SHP77 treated with DMSO at 0.1 percent for 48 hours (cell line): ENCODE measurements at places on chromosomes 13 and 19.

- DNase-seq: no peak
Measured at GRCh38 chr13:113322043-113322461, 25.0 kb downstream of the LAMP1 start.

- DNase-seq: peak; percentile 13
Measured at GRCh38 chr13:49908637-49909036, 27.5 kb downstream of the SPRYD7 start.

- DNase-seq: no peak
Measured at GRCh38 chr19:1941146-1942077, at the start of gene CSNK1G2. Gene CSNK1G2 (plus strand): TSS chr19:1941172. CDS start chr19:1969773, 28,601 bp downstream.

GRCh38 chr13:86541461-86541860 lies 742.2 kb upstream of the SLITRK6 start:
- no peak for DNase-seq

DNA sequence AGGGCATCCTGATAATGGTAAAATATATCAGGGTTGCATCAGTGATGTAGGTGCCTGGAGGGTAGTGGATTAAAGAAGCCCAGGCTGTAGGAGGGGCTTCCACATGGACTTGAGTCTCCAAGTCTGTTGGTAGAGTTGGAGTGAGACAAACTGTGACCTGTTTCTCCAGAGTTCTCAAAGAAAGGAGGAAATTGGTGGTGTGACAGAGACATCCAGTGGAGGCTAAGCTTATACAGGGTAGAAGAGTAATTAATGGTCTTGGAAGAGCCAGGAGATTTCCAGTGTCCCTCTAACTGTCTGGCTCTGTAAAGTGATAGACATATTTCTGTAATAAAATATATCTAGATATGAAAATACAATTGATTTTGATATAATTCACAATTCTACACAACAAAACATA lies 61.1 kb downstream of the GPC5 start:
- DNase-seq: no peak

- peak; percentile 31 for DNase-seq
Measured at GRCh38 chr13:85816413-85816812, 17.2 kb upstream of the SLITRK6 start.

DNA sequence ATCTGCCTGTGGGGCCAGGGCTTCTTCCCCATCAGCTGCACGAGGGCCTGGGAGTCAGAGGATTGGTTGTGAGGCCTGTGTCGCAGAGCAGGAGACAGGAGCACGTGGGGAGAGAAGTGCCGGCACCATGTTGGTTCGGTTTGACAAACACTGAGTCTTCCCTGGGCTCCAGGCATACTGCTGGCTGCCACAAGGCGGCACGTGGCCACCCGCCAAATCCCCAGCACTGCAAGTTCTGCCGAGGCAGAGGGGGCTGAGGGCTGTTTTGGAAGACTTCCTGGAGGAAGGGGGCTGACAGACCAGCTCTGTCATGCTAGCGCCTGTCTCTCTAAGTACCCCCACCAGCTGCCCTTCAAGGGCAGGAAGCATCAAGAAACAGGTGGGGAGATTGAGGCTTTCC lies 9.5 kb downstream of the SHANK1 start:
- no peak for DNase-seq

DNA sequence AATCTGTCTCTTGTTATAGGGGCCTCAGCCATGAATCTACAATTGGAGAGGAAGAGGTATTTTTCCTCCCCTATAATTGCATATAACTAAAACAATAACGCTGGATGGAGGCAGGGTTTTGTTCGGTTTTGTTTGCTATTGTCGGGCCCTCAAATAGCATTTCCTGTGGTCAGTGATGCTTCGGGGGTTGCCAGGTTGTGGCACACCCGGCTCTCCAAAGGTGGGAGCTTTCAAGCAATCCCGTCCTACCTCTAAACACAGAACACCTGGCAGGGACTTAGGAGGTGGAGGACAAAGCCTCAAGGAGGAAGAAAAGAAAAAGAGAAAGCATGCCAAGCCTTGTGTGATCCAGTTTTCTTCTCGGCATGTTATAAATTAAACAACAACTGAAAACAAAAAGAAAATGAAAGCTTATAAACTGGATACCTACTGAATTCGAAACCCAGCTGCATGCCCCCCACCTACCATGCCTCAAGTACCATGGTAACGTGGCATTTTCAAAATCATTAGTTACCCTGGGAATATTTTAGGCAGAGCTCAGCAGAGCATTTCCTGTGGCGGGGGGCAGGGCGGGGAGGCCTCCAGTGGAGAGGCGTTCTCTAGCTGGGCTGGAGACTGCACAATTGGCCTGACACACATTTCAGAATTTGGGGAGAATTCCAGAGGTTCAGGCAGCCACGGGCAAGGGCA lies 213.8 kb downstream of the DCLK1 start:
- no peak for DNase-seq

- no peak for DNase-seq
Measured at GRCh38 chr13:68597641-68598040, 1367.5 kb upstream of the PCDH9 start.

DNA sequence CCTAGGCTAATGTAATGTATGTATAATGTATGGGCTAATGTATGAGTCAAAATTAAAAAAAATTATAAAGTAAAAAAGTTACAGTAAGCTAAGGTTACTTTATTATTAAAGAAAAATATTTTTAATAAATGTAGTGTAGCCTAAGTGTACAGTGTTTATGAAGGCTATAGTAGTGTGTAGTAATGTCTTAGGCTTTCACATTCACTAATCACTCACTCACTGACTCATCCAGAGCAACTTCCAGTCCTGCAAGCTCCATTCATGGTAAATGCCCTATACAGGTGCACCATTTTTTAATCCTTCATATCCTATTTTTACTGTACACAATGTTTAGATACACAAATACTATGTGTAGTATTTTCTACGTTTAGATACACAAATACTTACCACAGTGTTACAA lies 1.8 kb upstream of the TMEM272 start:
- no peak for DNase-seq

- DNase-seq: no peak
Measured at GRCh38 chr19:7560255-7560654, 24.7 kb downstream of the PNPLA6 start.

- DNase-seq: no peak
Measured at GRCh38 chr19:51810223-51810622, 15.3 kb downstream of the FPR3 start.

GRCh38 chr13:70732611-70733010 lies 624.4 kb upstream of the KLHL1 start:
- no peak for DNase-seq

- DNase-seq: no peak
Measured at GRCh38 chr13:71417205-71417604, 449.8 kb downstream of the DACH1 start.

DNA sequence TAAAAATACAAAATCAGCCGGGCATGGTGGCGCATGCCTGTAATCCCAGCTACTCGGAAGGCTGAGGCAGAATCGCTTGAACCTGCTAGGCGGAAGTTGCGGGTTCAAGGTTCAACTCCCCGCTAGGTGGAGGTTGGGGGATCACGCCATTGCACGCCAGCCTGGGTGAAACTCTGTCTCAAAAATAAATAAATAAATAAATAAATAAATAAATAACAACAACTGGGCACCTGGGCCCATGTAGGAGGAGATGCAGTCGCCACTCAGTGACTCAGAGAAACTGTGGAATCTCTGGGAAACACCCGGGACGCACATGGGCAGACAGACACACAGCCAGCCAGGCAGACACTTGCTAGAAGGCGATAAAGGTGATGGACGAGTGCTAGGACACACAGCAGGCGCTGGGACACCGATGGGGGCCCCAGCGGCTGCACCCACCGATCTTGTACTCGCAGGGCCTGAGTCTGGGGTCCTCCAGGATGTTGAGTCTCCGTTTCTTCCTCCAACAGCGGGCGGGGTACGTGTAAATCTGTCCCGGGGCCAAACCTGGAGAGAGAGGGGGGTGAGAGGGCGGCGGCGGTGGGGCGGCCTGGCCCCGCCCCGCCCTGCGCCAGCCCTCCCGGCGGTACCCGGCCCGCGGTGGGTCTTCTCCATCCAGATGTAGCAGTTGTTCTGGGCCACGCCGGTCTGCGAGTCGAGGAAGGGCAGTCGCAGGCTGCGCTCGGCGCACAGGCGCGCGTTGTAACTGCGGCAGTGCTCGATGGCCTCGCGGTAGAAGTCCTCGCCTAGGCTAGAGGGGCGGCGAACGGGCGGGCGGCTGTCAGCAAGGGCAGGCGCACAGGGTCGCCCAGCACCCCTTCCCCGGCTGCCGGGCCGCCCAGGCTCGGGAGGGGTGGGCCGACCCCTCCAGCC lies 1.8 kb downstream of the DPF1 start:
- DNase-seq: no peak

DNA sequence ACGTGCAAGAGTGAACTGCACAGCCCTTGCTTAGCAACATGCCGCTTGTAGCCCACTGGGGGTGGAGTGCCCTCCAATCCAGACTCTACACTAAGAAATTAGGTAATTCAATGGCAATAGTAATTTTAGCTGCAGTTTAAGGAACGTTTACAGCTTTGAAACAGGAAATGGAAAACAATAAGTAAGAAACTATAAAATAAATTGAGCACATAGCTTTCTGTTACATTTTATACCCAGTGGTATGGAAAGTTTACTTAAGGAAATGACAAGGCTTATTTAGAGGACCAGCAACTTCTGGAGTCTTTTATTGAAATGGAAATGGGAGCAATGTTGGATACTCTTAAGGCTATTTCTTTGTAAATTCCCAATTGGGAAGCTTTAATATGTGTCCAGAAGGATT lies 373.2 kb downstream of the KCNRG start:
- DNase-seq: no peak

DNA sequence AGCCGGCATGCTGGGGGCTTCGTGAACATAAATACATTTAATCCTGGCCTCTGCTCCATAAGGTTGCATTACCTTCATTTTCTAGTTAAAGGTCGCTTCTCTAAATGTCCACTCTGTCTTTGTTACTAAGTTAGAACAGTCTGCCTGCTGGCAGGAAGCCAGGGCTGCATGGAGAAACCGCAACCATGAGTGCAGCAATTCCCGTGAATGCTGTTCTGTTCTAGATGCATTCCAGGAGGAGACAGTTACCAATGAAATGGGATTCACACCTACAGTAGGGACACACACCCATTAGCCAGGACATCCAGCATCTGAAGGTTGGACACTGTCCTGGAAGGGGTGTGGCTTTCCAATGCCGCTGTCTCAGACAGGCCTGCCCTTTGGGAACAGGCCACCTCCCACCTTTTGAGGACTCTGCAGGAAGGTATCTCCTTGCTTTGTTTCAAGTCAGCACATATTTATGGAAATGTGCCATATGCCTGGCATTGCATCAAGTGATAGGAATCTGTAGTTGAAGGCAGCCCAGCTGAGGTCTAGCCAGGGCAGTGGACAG lies 129.7 kb downstream of the SLC7A1 start:
- DNase-seq: no peak

GRCh38 chr19:48501494-48502349 lies 9.9 kb downstream of the LMTK3 start:
- DNase-seq: peak; percentile 69

- peak; percentile 16 for DNase-seq
Measured at GRCh38 chr19:44644402-44645016, 799 bp downstream of the PVR start.

GRCh38 chr13:63337041-63337440 lies 1921.4 kb upstream of the PCDH20 start:
- DNase-seq: no peak

- DNase-seq: no peak
Measured at GRCh38 chr13:69458013-69458412, 649.6 kb upstream of the ATXN8OS start.

- no peak for DNase-seq
Measured at GRCh38 chr19:49875857-49876421, 1.2 kb downstream of the AKT1S1 start.

DNA sequence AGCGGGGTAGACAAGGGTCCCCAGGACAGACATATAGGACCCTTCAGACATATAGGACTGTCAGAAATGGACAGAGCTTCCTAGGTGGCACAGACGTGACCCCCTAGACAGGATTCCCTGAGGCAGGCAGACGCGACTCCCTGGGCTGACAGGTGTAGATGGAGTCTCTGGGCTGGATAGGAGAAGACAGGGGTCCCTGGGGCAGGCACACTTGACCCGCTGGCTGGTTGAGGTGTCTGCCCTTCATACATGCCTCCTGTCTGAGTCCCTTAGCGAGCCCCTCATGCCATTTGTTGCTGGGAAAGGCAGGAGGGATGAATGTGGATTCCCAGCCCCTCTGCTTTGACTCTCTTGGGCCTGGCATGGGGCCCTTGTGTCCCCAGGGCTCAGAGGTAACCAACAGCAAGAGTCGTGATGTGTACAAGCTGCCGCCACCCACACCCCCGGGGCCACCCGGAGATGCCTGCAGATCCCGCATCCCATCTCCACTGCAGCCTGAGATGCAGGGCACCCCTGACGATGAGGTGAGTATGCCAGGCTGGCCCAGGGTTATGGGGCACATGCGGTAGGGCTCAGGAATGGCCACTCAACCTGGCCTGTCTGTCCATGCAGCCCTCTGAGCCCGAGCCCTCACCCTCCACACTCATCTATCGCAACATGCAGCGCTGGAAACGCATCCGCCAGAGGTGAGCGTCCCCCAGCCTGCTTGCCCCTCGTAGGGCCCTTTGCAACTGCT lies 3.0 kb downstream of the HSPB6 start:
- DNase-seq: no peak

GRCh38 chr13:92901739-92902138 lies 324.9 kb upstream of the GPC6 start:
- peak; percentile 93 for DNase-seq

DNA sequence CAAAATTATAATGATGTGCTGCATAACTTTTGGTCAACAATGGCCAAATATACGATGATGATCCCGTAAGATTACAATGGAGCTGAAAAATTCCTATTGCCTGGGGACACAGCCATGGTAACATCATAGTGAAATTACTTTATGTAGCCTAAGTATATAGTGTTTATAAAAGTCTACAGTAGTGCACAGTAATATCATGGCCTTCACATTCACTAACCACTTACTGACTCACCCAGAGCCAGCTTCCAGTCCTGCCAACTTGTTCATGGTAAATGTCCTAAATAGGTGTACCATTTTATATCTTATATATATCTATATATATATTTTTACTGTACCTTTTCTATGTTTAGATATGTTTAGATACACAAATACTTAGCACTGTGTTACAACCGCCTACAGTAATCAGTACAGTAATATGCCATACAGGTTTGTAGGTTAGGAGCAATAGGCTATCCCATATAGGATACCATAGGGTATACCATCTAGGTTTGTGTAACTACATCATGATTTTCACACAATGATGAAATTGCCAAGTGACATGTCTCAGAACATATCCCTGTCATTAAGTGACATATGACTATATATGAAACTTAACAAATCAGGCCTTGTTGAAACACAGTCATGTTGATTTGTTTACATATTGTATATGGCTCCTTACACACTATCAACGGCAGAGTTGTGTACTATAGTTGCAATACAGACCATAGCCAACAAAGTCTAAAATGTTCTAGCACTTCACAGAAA lies 23.7 kb downstream of the DIS3 start:
- no peak for DNase-seq

- DNase-seq: no peak
Measured at GRCh38 chr13:45055902-45056648, 64.2 kb upstream of the GTF2F2 start.

DNA sequence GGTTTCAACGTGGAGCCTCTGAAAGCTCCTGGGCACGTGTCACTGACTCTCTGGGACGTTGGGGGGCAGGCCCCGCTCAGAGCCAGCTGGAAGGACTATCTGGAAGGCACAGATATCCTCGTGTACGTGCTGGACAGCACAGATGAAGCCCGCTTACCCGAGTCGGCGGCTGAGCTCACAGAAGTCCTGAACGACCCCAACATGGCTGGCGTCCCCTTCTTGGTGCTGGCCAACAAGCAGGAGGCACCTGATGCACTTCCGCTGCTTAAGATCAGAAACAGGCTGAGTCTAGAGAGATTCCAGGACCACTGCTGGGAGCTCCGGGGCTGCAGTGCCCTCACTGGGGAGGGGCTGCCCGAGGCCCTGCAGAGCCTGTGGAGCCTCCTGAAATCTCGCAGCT lies 2.3 kb downstream of the ARL11 start:
- DNase-seq: no peak
